ENCODE measurements at places on chromosomes 6 and 20.

DNA sequence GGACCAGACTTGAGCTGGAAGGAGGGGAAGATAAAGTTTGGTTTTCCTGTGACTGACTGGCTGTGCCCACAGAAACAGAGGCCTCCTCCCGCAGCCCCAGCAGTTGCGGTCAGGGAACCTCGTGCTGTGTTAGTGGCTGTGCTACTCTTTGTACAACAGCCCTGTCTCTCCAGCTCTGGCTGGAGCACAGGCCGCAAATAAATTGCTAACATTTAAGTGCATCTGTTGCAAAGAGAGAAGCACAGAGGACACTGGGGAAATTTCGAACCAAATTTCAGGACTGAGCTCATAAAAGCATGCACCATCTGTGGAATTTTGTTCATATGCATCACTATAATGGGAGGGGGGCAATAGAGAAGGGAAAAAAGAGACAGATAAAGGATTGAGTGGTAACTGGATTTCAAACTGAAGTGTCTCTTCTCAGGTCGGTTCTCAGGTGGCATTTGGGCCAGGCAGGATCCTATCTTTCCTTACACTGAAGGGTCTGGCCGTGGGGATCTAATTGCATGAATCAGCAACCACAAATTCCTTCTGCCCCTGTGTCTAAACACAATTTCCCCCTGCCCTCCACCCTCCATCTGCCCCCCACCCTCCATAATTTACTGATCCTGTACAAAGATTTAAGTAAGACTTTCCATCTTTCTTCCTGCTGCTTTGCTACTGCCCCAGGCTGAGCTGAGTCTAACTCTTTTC is 88.9 kb upstream of the ATXN1 start:
- DNase-seq = no peak

- DNase-seq = no peak
Observed at GRCh38 chr20:53081916-53082863, 110.0 kb downstream of the TSHZ2 start.

DNA sequence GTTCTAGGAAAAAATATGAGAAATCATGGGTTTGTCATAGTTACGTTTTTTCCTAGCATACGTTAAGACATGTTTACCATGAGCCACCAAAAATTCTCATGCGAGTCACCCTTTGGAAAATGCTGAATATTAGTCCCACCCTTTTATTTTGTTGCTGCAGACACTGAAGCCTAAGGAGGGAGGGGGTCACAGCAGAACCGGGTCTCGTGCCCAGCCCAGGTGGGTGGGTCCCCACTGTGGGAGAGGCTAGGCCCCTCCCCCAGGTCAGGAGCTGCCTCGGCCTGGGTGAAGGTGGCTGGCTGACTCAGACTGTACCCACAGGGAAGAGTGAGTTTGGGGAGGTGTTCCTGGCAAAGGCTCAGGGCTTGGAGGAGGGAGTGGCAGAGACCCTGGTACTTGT is 26.2 kb upstream of the SRF start:
- DNase-seq = no peak

DNA sequence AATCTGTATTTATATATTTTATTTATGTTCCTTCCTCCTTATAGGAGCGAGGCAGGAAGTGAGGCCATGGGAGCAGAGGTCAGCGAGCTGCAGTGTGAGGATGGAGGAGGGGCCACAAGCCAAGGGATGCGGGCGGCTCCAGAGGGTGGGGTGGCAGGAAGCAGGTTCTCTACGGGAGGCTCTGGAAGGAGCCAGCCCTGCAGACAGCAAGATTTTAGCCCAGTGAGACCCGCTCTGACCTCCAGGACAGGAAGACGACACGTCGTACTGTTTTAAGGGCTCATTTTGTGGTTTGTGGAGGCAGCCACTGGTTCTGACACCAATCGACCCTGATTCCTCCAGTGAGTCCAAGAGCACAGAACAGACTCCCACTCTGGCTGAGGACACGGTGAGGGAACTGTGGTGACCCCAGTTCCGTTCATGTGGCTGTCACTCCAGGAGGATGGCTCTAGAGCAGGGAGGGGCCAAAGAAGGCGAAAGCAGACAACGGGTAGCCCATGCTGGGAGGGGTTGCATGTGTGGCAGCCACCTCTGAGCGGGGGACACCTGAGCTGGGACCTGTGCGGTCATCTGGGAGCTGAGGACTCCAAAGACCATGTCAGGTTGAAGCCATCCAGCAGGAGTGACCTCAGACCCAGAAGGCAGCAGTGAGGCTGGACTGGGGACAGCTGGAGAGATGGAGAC is 100.1 kb upstream of the BHLHE23 start:
- no peak for DNase-seq

- DNase-seq = no peak
Observed at GRCh38 chr6:35128042-35128441, 13.1 kb downstream of the TCP11 start.

DNA sequence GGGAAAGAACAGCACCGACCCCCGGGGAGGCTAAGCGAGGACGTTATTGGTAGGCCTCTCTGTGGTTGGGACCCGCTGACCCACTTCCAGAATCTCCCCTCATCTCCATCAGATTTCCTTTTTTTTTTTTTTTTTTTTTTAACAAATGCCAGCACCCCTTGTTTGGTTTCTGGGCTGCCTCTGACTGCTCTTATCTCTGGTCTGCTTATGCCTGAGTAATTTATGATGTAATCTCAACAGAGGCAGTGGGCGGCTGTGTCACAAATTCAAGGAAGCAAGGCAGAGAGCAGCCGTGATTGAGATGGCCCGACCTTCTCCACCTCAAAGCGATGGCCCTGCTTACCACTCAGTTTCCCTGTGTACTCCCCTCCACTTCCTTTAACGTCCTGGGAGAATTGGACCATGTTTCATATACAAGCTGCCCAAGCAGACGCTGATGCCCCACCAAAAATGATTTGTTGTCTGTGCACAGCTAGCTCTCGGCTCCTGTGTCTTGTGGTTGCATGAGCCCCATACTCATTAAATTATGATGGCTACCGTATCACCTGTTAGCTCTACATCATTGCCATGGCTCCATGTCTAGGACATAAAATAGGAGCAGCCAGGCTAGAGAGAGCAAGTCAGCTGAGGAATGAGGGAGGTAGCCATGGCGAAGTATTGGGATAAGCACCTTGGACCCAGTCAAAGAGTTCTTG is 98.1 kb downstream of the ZNF217 start:
- DNase-seq = no peak

- no peak for DNase-seq
Observed at GRCh38 chr6:113570641-113571040, 286.5 kb upstream of the MARCKS start.

DNA sequence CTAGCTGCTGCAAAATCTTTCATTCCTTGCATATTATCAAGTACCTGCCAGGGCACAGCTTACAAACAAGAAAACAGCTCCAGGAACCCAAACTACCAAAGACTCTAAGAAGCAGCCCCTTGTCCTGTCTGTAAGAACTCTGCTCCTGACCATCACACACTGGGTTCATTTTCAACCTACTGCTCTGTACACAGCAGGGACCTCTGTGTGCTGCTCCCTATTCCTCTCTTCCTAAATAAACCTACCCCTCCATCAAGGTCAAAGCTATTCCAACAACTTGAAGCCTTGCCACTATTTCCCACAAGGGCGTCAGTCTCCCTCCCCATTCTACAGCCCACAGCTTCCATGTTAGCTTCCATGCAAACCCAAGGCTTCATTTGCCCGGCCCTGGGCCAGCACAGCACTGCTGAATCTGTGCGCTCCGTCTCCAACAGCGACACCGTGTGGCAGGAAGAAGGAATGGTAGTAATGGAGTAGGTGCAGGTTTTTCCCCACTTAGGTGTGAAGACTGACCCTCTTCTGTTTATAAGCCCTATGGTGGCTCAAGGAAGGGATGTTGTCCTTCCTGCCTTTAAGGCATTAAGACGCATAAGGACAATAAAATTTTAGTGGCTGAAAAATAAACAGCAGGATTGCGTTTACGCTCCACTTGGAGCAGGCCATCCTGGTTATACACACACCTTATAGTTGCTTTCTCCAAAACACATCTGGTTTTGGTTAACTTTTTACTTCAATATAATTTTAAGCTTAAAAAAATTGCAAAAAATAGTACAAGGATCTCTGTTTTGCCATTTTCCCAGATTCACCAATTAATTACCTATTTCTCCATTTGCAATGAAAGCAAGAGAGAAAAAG is 115.2 kb upstream of the NXT1 start:
- no peak for DNase-seq

- no peak for DNase-seq
Observed at GRCh38 chr6:57283911-57284455, 33.4 kb upstream of the PRIM2 start.

DNA sequence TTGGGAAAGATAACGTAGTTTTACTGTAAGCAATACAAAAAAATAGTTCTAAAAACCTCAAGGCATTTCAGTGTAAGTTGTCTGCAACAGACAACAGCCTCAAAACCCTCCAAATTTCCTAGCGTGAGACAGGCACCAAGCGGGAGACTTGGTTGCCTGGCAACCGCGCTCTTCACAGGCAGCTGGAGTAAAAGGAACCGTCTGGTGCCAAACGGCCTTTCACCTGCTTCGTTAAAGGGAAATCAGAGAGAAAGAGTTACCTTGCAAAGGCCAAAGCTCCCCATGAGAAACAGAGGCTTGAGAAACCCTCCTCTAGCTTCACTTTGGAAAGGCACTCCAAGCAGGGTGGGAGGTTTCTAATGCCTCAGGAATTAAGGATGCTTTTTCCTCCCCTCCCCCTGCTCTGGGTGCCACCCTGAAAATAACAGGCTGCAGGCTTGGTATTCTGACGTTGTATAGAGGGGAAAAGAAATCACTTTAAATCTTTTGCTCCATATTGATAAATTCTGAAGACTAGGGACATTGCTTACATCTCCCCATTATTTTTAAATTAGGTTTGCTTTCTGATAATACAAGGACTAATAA is 129.7 kb upstream of the UFL1 start:
- DNase-seq = no peak

DNA sequence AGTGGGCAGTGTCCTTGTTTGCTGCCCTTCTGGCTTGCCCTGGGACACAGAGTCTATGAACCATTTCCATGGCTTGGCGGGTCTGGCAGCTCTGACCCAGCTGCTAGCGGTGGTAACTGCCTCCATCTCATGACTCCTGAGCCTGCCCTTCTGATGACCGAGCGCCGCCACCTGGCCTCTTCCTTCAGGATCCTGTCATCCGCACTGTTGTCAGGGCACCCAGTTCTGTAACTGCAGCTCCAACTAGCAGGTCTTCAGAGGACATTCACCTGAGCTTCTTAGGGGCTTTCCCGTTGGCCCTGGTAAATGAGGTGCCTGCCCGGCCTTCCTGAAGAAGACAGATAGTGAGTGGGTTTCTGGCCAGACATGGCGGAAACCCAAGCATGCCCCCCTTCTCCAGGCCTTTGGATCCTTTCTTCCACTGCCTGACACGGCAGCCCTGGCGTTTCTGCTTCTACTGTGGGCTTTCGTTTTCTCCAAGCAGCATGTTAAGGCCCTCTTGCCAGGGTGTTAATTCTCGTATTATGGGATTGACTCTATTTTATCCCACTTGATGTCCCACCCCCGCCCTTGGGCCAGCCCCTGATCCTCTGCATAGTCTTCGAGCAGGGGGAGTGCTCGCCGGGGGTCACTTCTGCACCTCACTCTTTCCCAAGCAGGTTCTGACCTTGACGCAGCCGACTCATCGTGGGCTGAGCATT is 24.7 kb downstream of the PACSIN1 start:
- DNase-seq = no peak

DNA sequence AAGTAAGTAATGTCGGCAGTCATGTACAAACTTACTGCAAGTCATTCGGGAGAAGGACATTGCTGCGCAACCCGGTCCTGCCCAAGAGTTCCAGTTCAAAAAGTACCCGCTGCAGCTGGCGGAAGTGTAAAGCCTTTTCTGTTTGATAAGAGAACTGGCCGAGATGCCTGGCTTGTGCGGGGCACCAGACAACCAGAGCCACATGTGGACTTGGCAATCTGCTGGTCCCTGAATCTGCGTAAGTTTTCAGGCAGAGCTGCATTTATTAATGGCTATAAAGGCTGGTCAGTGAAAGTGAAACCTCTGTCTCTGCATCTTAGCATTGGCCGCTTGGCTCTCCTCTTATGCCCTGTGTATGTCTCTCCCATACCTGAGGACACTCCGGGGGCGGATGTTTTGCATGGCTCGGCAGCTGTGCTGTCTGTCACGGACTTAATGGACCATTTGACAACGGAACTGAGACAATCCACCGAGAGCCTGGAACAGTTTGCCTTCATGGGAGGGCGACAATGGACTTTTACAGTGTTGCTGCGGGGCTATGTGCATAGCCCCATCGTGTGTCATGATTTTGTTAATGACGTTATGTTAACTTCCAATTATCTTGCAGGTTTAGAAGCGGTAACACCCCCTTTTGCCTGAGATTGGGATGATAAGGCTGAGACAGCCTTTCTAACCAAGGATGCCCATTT is 19.8 kb upstream of the RGS17 start:
- DNase-seq = no peak

- no peak for DNase-seq
Observed at GRCh38 chr20:61354501-61354900, 102.4 kb downstream of the CDH4 start.

- DNase-seq = no peak
Observed at GRCh38 chr6:45473121-45473993, 95.6 kb upstream of the SUPT3H start.

DNA sequence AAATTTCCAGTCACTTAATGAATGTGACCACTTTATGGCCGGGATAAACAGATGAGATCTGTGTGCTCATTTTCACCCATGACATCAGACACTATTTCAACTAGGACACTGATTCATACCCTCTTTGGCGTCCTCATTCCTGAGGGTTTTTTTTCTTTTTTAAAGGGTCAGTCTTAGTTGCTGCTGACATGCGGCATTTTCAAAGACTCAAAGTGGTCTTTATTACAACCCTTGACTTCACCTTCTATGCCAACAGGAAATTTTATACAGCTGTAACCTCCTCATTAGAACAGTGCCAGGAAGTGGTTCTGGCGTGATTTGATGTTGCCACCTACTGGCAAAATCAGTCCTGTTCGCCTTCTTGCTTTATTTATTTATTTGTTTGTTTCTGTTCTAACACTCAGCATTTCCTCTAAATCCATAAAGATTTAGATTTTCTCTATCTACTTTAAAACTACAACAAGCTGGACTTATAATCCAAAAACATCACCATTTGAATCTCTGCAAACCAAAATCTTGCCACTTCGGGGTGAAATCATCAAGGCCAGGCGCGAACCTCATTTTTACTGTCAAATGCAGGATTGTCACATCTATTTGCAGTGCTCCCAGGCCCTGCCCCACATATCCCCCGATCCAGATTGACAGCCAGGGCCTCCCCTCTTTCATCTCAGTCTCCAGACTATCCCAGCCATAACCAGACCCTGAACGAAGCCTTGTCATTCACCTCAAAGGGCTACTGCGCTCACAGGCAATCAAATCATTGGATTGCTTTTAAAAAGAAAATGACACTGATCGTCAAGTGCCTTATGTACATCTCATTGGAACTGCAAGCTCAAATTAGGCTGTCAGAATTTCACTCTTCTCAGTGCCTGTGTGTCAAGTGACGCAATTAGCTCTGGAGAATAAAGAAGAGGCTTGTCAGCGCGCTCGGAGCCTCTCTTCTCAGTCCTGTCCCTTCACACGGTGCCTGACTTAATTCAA is 77.5 kb downstream of the C6orf118 start:
- DNase-seq = no peak
